Stimulated activated CD8-positive, alpha-beta memory T cell treated with anti-CD3 and anti-CD28 coated beads, Interleukin-4, amount 100 ng/mL, for 1 hour (primary cell): ENCODE measurements at places on chromosomes 12 and 14.

GRCh38 chr12:85559536-85559935 is 276.7 kb downstream of the RASSF9 start:
- no peak for DNase-seq

DNA sequence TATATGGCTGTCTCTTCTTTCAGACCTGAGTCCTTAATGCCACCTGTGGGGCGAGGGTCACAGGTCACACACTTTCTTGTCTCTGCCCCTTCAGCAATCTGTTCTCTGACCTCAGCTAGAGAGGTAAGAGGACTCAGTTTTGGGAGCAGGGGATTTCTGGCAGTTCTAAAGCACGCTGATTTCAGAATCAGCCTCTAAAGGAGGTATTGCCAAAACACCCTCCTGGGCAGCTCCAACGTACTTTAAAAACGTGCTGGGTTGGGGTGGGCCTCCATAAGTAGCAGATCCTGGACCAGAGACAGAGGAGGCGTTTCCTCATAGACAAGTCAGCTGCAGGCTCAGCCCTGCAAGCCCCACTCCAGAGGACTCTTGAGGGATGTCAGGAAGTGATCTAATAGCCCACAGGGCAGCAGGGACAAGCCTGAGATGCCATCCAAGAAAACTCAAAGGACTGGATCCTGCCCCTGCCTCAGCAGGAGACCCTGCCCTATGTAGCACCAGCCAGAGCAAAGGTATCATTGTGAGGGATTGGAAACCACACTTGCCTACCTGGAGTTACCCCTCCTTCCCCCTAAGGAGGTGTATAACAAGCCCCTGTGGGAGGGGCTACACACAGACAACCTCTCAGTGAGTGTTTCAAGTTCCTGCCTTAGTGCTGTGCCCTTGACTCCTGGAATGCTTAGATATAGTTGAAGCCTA is 8.5 kb downstream of the CTDSP2 start:
- no peak for DNase-seq

GRCh38 chr12:52836042-52836466 is 1.9 kb upstream of the KRT79 start:
- DNase-seq: peak; percentile 17

DNA sequence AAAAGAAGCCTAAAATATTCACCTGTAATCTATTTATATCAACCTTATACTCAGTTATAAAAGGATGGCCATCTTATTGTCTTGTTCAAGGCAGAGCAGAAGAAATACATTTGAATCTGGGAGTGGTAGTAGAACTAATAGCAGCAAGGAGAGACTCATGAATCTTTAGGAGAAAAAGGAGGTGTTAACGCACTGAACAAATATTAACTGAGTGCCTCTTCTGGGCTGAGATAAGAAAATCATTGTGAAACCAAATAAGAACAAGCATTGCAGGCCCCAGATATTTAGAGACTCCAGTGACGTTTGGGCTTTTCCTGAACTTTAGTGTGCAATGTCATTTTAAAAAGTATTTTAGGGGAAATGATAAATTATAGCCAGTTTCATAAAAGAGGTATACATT is 790.6 kb downstream of the DIO2 start:
- no peak for DNase-seq

GRCh38 chr14:25136811-25137210 is 86.9 kb upstream of the STXBP6 start:
- DNase-seq: no peak

- DNase-seq: no peak
Measured at GRCh38 chr12:109294286-109294796, 14.7 kb downstream of the FOXN4 start.

DNA sequence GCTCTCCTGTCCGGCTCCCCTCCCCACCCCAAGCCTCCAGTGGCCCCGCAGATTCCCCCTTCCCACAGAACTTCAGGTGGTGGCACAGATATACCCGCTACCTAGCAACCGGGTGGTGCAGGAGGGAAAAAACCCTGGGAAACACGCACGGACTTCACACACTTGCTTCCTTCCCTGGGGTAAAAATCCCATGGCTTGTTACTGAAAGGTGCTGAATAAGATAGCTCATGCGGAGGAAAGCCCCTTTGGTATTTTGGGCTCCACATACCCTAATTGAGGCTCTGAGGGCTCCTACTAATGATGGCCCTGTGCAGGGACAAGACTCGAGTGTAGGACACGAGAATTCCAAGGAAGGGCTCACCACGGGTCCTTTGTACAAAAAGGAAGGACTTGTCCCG is 869 bp upstream of the RIMBP2 start:
- no peak for DNase-seq

- DNase-seq: no peak
Measured at GRCh38 chr14:41993687-41994086, 387.0 kb downstream of the LRFN5 start.

- no peak for DNase-seq
Measured at GRCh38 chr12:5391653-5392052, 40.3 kb upstream of the NTF3 start.

DNA sequence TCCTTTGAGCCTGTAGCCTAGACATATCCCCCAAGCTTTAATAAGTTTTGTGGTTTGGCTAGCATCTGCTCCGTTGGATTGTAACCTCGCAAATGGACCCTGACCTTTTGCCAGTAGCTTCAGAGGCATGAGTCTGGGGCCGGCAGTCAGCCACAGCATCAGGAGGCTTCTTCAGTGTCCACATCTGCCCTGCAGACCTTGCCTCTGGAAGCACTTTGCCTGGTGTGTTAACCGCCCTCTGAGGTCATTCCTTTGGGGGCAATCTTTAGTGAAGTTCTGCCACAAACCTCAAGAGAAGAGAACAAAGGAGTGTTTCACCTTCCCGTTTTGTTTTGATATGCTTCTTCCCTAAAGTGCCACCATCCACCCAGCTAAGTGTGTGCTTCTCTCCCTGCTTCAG is 71.4 kb downstream of the GNS start:
- DNase-seq: no peak

- no peak for DNase-seq
Measured at GRCh38 chr12:66203820-66204219, 14.8 kb downstream of the IRAK3 start.

- DNase-seq: no peak
Measured at GRCh38 chr14:64695071-64695470, 9.2 kb upstream of the PLEKHG3 start.

DNA sequence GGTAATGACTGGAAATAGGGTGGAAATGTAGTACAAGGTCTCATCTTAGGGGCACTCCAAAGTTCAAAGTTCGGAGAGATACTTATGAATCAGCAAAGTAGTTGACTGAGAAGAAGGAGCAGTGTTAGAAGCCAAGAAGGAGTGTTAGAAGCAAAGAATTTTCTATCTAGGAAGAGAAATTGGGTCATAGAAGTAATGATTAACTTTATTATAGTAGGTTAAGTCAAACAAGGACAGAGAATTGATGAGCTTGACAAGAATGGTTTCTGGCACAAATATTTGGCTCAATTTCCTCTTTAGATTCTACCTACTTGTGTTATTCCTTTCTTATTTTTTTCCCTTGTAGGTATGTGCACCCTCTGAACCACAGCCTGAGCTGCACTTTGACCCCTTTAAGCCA is 810.5 kb upstream of the LRFN5 start:
- no peak for DNase-seq

GRCh38 chr14:69087061-69087461 is 65.9 kb downstream of the DCAF5 start:
- no peak for DNase-seq

DNA sequence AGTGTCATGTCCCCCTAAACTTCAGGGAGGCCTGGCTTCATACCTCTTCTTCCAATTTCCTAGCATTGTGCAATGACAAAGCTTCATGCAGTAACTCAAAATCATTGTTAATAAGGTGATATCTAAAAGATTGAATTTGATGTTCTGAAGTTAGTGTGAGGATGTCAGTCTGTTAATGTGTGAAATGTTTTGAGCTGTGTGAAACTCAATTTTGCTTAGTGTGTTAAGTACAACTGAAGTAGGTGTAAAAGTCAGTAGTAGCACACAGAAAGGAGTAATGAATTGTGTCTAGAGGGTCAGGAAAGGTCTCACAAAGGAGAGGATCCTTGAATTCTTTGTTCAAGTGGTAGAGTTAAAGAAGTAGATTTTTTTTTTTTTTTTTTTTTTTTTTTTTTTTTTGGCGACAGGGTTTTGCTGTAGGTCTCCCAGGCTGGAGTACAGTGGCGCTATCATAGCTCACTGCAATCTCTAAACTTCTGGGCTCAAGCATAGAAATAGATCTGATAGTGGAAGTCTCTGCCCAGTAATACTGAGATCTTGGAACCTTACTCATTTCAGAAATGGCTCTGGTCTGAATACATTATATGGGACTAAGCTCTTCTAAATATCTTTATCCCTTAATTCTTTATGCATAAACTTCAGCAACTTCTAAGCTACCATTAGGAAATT is 63.9 kb downstream of the FUT8 start:
- no peak for DNase-seq

GRCh38 chr14:69797573-69798338 is 715 bp upstream of the SLC10A1 start:
- DNase-seq: no peak

GRCh38 chr14:72404998-72405397 is 472.8 kb downstream of the RGS6 start:
- DNase-seq: no peak

- DNase-seq: no peak
Measured at GRCh38 chr12:18720690-18721089, 17.1 kb downstream of the PLCZ1 start.

GRCh38 chr12:41917181-41917580 is 227.5 kb downstream of the GXYLT1 start:
- DNase-seq: no peak

GRCh38 chr14:22510527-22511110 is 78.4 kb downstream of the DAD1 start:
- DNase-seq: no peak

DNA sequence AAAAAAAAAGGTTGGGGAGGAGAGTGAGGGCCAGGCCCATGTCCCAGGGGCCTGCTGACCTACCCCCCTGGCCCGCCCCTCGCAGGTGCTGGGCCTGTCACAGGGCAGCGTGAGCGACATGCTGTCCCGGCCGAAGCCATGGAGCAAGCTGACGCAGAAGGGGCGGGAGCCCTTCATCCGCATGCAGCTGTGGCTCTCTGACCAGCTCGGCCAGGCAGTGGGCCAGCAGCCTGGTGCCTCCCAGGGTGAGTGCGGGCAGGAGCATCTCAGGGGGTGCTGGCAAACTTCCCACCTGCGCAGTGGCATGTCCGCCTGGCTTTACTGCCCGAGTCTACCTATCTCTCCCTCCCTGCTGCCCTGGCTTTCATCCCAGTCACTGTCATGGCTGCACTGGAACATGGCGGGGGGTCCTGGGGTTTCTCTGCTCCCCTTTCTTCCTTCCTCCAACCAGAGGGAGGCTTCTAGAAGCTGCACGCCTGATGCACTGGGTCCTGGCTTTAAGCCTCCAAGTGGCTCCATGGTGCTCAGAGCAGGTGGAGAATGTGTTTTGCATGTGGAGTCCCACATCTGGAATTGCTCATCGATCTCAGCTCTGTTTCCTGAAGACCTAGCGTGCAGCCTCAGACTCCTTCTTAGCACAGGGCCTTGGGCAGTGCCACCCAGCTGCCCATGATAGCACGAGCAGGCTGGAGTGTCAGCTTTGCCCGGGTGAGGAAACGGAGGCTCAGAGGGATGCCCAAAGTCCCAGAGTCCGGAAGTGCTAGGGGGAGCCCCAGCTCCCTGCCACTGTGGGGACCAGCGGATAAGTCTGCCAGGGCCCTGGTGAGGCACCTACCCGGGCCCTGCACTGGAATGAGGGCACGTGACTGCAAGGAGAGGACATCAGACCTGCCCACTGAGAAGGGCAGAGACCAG is 46.3 kb downstream of the PHETA1 start:
- no peak for DNase-seq

- DNase-seq: no peak
Measured at GRCh38 chr14:23910101-23910875, 43.3 kb upstream of the DHRS4 start.

GRCh38 chr14:102050625-102051024 is 36.2 kb downstream of the HSP90AA1 start:
- DNase-seq: no peak

DNA sequence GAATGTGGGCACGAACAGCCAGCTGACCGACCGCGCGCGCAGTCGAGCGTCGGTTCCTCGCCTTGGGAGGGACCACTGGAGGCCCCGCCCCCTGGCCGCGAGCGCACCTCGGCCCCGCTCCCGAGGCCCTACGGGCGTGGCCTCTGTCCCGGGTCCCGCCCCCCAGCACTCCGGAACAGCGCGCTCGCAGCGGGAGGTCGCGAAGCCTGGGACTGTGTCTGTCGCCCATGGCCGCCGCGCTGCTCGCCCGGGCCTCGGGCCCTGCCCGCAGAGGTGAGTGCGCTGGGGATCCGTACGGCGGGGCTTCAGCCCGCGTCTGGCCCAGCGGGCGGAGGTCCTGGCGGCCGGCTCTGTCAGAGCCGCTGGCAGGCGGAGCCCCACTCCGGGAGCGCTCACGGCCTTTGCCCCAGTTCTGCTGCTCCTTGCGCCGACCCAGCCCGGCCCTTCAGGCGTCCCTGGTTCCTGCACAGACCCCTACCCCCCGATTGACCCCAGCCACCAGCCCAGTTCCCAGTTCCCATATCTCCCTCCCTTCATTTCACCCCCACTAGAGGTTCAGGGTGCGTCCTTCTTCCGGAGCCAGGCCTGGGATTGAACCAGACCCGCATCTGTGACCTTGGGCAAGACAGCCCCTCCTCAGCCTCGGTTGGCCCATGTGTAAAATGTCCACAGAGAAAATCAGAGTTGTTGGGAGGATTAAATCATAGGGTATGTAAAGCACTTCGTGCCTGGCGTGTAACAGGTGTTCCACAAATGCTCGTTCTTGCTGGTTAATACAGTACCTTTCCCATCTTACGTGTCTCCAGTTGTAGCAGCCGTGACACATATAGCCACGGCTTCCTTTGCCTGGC is at the start of gene ACADS:
Gene ACADS (plus strand): TSS at position 168 of the 851 bp plus-strand sequence. CDS start 60 bp downstream, at position 228.
- peak; percentile 72 for DNase-seq

- DNase-seq: no peak
Measured at GRCh38 chr14:68886109-68886434, 93.0 kb downstream of the ACTN1 start.

DNA sequence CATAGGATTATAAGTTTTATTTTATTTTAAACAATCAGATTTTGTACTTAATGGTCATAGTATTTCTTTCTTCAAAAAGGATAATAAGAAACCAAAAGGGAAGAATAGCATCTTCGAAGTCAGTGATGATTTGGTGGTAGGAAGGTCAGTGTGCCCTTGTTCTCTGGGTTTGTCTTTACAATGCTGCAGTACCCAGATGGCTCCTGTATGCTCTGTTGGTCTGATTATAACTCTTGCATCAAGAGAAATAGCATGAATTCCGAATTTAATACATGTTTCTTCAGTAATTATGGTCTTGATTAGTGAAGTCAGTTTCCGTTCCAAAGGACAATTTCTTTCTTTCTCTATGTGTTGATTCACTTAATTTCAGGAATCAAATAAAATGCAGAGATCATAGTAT is 180.2 kb downstream of the TMTC2 start:
- no peak for DNase-seq
